Effector memory CD4-positive, alpha-beta T cell (primary cell): ENCODE measurements at places on chromosomes 7 and 10.

GRCh38 chr7:54252256-54253035 is 289.7 kb upstream of the VSTM2A start:
- no peak overlapping the region for H3K4me3 ChIP-seq
- DNase-seq = no peak
- H3K4me1 ChIP-seq = no peaks in the 10 kb centered on the region

GRCh38 chr7:95199779-95200558 is 124.4 kb downstream of the PON1 start:
- H3K4me1 ChIP-seq = no peaks in the 10 kb centered on the region
- H3K27ac ChIP-seq = no peak overlapping the region
- no peak overlapping the region for H3K4me3 ChIP-seq
- no peak for DNase-seq
- no peaks in the 10 kb centered on the region for H3K36me3 ChIP-seq
- no peaks in the 10 kb centered on the region for H3K27me3 ChIP-seq

- no peaks in the 10 kb centered on the region for H3K36me3 ChIP-seq
- DNase-seq = no peak
- no peak overlapping the region for H3K4me3 ChIP-seq
- no peak overlapping the region for H3K27ac ChIP-seq
These were observed 660.5 kb downstream of the LRMDA start for GRCh38 chr10:76091926-76092325.

GRCh38 chr10:109166935-109167334 is 756.4 kb downstream of the XPNPEP1 start:
- DNase-seq = no peak
- H3K27me3 ChIP-seq = no peaks in the 10 kb centered on the region
- no peak overlapping the region for H3K4me3 ChIP-seq
- H3K4me1 ChIP-seq = no peaks in the 10 kb centered on the region
- no peak overlapping the region for H3K27ac ChIP-seq

DNA sequence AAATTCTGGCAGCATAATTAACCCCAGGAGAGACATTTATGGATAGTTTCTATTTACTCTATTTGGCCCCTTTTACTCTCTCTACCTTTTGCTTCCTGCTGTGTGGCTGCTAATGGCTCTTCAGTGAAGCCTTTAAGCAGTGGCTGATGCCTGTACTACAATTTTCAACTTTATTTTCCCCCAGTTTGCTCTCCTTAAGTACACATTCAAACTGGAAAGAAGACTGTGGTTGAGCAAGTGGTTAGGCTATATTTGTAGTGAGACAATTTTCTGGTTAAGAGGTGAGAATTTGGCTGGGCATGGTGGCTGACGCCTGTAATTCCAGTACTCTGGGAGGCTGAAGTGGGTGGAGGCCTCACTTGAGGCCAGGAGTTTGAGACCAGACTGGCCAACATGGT is 8.5 kb upstream of the RSBN1L start:
- no peak overlapping the region for H3K4me3 ChIP-seq
- H3K27me3 ChIP-seq = no peaks in the 10 kb centered on the region
- peaks cover 14% of the 10 kb centered on the region for H3K4me1 ChIP-seq

DNA sequence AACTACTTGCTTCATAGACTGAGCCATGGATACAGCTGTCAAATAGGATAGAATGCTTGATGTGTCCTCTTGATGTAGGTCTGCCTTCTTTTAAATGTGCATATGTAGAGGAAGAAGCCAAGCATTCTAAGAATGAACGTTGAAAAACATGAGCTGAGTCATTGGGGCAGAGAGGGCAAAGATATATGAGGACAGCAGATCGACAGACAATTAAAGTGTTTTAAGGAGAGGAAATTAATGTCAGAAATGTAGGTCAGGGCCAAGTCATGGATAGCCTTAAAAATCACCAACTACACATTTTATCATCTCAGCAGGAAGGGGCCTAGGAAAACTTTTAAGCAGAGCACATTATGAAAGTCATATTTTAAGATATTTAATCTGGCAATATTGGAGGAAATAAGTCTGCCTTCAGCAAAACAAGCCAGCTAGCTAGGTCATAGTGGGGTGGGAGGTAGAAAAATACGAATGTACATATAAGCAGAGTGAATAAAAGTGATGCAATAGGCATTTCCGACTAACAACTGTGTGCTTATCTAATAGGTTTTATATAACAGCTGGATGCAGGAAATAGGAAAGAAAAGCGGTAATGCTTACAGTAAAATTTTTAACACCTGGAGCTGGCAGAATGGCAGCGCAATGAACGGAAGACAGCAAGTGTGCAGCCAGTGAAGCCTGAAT is 638.3 kb upstream of the TPK1 start:
- no peaks in the 10 kb centered on the region for H3K36me3 ChIP-seq
- no peaks in the 10 kb centered on the region for H3K27me3 ChIP-seq

DNA sequence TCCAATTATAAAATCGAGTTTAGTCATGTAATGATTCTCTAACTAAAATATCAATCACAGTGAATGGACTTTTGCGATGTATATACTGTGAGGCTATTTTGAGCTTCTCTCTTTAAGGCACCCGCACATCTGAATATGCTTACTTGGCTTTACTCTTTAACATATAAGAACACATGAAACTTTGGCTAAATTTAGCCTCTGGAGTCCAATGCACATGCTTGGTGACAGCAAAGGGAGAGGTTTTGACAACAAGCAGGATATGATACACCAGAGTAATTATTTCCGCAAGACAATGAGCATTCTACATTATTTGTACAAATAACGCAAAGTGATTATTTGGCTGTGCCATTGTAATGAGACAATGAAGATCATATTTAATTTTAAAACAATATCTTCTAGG is 72.4 kb downstream of the ARID5B start:
- DNase-seq = no peak
- no peak overlapping the region for H3K27ac ChIP-seq
- no peaks in the 10 kb centered on the region for H3K27me3 ChIP-seq
- peaks cover 2% of the 10 kb centered on the region for H3K4me1 ChIP-seq
- no peaks in the 10 kb centered on the region for H3K36me3 ChIP-seq
- no peak overlapping the region for H3K4me3 ChIP-seq
